ENCODE measurements at places on chromosomes 4 and X.

DNA sequence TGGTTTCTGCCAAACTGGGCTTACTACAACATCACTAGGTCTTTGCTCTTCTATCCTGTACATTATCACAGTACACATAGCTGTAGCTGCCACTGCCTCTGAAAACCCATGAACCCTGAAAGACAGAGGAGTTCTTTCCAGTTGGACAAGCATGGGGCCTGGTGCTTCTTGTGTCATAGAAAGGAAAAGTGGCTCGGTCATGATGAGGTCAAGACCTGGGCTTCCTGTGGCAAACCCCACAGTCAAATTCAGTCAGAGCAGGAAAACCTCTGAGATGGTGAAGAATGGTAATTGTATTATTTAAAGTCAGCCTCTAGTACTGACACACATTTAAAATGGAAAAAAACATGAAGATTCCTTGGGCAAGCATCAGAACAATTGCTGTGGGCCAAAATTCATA lies 133.3 kb upstream of the PRPS2 start:
- no peak for DNase-seq

DNA sequence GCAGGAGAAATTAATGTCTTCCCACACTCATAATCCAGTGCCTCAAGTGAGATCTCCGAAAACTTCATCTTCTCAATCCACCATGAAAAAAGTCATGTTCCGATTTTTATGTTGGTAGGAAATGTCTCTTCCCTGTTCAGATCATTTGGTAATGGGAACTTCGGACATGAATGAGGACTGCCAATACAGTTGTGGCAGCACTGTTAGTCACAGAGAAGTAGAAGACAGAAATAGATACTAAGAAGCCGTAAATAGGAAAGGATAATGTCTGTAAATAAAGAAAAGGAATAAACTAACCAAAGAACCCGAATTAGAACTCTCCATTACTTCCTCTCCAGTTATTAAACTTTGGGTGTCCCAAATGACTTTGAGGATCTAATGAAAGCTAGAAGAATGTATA lies 69.6 kb downstream of the DDX60L start:
- DNase-seq, result no peak

- DNase-seq, result no peak
These were observed 735 bp downstream of the NRK start for GRCh38 chrX:105823092-105823455.

DNA sequence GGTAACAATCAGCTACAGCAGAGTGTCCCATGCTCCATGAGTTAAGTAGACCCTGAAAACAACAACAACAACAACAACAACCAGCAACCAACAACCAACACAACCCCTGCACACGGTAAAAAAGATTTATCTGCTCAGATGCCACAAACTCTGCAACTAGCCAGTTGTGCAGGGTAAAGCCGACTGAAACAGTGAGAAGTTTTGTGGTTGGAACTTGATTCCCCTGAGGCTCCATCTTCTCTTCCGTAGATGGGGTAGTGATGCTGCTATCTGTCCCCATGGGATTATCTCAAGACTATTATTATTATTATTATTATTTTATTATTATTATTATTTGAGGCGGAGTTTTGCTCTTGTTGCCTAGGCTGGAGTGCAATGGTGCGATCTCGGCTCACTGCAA lies 50.6 kb upstream of the RAPGEF2 start:
- DNase-seq, result no peak

GRCh38 chr4:121155893-121156292 lies 8.2 kb downstream of the TNIP3 start:
- DNase-seq, result no peak

GRCh38 chr4:1964443-1964842 lies 44.3 kb downstream of the NELFA start:
- DNase-seq, result no peak

GRCh38 chrX:23127586-23127985 lies 127.8 kb downstream of the DDX53 start:
- no peak for DNase-seq

GRCh38 chrX:69154051-69154450 lies 11.2 kb downstream of the PJA1 start:
- DNase-seq, result no peak

DNA sequence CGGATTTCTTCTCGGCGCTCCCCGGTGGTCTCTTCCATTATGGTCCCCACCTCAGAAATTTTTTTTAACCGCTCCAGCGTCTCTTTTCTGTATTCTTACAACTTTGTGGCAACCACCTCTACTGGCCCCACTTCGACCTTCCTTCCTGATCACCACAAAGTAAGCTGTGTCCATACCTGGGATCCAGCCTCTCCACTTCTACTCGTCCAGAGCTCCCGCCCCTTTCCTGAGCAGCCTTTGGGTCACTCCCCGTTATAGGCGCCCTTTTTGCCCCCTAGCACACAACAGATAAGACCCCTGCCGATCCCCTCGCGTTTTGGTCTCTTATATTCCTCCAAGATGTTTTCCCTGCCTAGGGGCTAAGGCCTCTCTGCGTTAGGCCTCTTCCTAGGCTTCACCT lies 557 bp downstream of the PIGG start:
- no peak for DNase-seq

DNA sequence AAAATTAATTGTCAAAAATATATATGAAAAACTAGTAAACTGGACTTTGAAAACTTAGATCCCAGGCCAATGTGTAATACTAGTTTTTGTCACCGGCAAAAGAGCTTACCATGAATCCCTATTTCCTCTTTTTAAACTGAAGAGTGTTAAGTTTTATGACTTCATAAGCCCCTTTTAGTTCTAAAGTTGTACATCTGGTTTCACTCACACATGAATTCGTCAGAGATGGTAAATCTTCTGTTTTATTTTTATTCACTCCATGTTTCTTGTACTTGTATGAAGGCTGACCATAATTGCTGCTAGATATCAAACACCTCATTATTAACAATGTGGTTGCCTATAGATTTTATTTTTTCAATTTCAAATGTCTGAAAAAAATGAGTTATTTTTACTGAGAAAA lies 827.9 kb downstream of the PCDH7 start:
- DNase-seq, result no peak

- DNase-seq, result no peak
These were observed 70.6 kb downstream of the ARFIP1 start for GRCh38 chr4:152850377-152850776.

DNA sequence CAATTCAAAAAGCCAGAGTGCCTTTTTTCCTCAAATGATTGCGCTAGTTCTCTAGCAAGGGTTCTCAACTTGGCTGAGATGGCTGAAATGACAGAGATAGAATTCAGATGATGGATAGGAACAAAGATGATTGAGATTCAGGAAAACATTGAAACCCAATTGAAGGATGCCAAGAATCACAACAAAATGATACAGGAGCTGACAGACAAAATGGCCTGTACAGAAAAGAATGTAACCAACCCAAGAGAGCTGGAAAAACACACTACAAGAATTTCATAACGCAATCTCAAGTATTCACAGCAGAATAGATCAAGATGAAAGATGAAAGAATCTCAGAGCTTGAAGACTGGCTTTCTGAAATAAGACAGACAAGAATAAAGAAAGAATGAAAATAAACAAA lies 51.7 kb upstream of the MMAA start:
- no peak for DNase-seq

DNA sequence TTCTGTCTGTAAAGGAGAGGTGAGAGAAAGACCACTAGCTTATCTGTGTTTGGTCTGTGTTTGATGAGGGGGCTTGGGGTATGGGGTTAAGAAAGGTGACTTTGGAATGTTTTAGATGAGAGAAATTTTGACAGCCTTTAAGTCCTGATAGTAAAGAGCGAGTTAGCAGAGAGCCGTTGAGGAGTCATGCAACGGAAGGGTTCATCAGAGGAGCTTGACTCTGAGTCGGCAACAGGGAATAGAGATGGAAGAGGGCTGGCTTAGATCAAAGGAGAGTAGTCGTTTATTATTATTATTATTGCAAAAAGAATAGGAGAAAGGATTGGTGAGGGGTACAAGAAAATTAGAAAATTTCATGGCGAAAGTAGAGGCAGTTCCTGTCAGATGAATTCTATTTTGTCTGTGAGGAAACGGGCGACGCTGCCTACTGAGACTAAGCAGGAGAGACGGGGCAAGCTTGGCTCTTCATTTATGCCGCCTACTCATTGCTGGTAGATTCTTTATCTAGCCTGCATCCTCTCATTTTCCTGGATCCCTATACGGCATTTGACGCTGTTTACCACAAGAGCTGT lies 473 bp upstream of the VAMP7 start:
- no peak for DNase-seq

DNA sequence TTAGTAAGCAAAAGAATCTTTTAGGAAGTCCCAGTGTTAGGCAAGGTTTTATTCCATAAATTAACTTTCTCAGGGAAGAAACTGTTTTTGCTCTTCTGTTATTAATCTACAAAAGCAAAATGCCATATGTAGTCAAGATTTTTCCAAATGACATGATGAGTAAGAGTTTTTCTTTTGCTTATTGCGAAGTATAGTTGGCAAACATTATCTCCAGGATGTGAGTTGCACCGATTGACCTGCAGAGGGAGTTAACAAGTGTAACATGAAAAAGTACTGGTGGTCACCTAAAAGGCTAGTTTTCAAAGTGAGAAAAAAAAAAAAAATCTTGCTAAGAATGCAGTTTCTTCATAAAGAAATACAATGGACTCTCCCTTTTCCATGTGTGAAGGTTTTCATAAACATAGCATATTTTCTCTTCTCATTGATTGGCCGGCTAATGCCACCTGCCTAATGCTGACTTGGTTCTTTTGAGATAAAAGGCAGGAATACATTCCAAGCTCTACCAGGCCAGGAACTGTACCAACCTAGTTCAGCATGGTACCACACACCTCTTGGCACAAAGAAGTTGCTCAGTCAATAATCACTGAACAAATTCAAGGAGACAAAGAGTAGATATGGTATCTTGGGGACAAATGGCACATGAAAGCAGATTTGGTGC lies 100.2 kb downstream of the LNX1 start:
- no peak for DNase-seq

- DNase-seq, result no peak
These were observed 38.7 kb downstream of the CCKAR start for GRCh38 chr4:26451597-26451996.

DNA sequence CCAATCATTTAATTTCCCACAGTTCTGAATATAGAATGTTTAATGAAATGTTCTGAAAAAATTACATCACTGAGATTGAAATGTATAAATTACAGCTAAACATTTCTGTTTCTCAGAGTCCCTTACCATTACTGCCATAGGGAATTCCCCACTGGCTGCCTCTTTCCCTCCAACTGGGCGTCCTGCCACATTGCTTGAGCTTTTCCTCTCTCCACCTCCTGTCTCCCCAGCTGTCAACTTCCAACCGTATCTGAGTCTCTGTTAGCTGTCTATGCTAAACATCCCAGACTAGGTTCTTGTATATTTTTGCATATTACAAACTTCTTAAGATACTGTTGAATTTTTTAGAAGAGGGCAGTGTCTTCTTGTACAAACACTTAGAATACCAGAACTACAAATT lies 407.3 kb upstream of the SLIT2 start:
- no peak for DNase-seq

- DNase-seq, result no peak
These were observed 38.5 kb downstream of the CYTL1 start for GRCh38 chr4:4980621-4981230.

DNA sequence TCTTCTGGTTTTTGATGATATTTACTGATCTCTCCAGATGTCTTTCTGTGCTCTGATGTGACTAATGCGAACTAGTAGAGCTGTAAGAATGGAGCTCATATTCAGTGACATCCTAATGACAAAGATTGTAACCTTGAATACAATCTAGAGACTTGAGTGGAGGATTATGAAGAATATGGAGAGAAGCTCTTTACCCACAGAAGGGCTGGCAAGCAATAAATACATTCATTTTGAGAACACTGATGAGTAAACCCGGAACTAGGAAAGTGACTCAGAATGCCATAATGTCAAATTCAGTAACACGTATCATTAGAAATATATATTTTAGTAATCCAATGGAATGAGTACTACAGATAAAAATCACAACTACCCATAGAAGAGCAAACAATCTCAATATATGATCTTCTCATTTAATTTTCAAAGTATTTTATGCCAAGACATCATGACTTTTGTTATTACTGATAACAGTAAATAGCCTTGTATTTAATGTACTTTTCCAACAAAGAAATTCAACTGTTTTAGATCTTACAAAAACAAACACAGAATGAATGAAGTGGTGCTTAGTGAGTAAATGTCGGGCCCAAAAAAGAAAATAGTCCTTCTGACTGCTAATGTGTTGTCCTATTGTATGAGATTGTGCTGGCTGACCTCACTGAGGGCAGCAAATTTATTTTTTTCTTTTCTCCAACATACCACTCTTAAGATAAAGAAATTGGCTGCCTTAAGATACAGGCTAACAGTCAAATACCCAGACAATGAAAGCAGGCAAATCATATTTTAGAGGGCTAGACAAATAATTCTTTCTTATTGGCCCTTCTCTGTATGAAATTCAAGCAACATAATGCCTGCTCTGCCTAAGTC lies 49.2 kb upstream of the HDAC8 start:
- DNase-seq, result no peak

- DNase-seq, result no peak
These were observed 2.7 kb downstream of the HAND2 start for GRCh38 chr4:173527103-173527891.

- DNase-seq, result no peak
These were observed 37.9 kb downstream of the SGMS2 start for GRCh38 chr4:107862658-107863057.

DNA sequence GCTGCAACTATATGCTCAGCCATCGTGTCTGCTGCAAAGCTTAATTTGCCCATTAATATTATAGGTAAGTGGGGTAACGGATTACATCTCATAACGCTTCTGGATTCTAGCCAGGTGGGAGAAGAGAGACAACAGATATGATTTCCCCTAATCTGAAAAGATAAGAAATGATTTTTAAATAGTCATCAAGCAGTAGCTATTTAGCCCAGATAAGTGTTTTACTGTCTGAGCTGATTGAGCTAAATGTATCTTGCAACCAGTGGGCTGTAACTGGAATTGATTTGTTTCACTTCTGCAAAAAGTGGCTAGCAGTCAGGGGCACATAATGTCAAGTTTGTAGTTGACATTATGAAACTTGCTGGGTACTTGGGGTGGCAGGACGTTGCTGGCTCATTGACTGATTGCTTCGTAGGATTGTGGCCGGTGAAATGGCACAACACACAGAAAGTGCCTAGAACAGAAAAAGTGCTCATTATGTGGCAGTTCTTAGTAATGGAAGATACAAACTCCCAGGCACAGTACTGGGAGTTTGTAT lies 18.5 kb downstream of the LAP3 start:
- DNase-seq, result no peak

DNA sequence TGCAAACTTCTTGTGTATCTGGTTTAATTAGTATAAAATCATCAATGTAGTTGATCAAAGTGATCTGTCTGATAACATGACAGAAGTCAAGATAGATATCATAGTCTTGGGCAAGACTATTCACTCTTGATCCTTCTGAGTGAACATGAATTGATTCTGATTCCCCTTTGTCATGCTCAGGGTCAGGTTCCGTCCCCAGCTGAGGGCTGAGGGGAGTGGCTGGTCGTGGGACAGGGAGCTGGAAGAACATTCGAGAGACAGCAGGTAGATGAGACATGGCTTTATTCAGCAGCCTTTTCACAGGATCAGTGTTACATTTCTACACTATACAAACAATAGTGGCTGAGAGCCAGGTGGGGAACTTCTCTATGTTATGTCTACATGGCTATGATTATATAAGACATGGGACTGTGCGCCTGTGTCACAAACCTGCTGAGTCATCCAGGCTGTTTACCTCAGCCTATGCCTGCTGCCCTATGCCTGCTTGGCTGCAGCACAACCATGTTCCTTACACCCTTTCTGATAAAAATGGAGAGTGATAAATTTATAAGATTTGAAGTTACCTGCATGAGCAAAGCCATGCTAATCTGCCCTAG lies 586.9 kb upstream of the NR3C2 start:
- no peak for DNase-seq
